CD4-positive, alpha-beta T cell treated with Interleukin-15 for 4 hours (primary cell): ENCODE measurements at places on chromosomes 12 and 14.
A peak's percentile ranks its signal among the peaks of the same experiment; 100 is the strongest.

GRCh38 chr12:53255996-53256395 lies 12.1 kb upstream of the ESPL1 start:
- no peak for DNase-seq

- no peak for DNase-seq
These were observed 31.1 kb downstream of the RMST start for GRCh38 chr12:97493731-97494130.

DNA sequence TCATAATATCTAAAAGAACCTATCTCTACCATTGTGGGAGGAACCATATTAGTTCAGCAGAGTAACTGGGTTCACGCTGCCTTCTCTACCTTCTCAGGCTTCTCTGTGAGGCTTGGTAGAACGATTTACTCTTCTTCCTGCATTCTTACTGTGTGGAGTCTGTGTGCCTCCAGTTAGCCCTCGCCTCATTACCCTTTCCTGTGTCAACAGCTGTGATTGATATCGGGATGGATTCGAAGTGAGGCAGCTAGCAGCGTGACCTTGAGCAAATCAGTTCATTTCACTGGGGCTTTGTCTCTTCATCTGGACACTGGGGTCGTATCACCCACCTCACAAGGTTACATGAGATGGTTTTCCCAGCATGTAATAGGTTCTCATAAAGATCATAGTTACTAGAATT lies 4.6 kb upstream of the VRK1 start:
- DNase-seq = no peak

DNA sequence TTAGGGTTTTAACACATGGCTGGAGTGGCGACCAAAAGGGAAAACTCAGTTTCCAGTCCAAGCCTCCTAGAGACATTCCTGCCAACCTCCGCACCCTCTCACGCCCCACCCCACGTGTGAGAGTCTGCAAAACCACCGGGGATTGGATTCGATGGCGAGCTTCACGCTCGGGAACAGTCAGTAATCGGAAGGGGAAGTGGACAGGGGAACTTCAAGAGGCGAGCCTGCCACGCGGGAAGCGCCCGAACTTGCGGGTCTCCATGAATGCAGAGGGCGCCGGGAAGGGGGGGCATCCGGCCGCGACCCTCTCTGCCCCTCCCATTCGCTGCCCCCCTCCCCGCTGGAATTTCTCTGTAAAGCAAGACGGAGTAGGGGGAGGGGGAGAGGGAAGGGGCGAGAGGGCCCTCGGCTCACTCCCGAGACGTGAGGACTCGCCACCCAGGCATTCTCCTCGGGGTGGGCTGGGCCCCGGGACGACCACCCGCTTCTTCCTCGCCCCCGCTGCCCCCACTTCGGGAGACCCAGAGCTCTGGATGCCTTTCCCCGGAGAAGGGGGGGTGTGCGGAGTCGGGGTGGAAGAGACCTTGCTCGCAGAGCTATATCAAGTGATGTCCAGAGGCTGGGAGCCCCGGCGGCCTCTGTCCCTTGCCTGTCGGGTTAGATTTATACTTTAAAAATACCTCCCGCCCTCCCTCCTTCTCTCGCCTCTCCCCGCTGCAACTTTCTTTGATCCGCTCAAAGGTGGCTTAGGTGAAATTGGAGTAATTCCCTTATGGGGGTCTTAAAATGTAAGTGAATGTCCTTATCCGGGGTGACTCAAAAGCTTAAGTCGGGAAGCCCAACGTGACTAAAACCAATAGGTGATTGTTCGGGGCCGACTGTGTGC lies 2.5 kb upstream of the CCND2 start:
- DNase-seq = peak; percentile 39

- no peak for DNase-seq
These were observed 303.9 kb upstream of the SYT1 start for GRCh38 chr12:78560633-78561032.
